Muscle of leg (tissue), 16 donors: ENCODE measurements at places on chromosomes 7 and 10.
A peak's percentile ranks its signal among the peaks of the same experiment; 100 is the strongest.

GRCh38 chr10:71939861-71940474, 24.2 kb upstream of the CHST3 start:
- no peak for DNase-seq

DNA sequence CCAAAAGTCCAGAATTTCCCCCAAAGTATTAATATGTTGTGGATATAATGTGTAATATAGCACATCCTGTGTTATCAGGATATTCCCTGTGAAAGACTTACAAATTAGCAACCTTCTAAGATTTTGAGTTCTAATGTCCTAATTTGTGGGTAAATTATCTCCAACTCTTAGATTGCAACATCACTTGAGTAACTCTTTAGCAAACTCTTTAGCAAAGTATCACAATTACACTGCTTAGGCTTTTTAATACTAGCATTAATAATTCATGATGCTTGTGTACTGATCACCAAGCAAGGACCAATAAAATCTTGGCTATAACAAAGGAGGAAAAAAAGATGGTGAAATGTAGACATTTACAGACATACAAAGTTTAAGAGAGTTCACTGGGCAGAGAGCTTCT, 27.7 kb downstream of the HIP1 start:
- DNase-seq, result no peak

DNA sequence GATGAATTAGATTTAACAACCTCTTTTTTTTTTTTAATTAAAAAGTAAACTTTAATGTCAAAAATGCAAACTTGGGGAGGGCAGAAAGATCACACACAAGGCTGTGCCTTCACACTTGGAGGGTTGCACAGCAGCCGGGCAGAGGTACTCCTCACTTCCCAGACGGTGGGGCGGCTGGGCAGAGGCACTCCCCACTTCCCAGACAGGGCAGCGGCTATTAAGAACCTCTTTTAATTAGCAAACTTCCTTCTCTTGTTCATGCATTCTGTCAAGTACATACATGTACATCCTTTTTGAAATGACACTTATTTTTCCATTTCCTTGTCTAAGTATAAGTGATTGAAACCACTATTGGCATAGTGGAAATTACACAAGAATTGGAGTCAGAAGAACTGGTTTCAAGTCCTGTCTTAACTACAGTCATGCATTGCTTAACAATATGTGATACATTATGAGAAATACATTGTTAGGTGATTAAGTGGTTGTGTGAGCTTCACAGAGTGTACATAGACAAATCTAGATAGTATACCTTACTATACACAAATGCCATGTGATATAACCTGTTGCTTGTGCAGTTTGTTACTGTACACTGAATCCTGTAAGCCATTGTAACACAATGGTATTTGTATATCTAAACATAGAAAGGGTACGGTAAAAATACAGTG, 26.5 kb downstream of the BTRC start:
- no peak for DNase-seq

DNA sequence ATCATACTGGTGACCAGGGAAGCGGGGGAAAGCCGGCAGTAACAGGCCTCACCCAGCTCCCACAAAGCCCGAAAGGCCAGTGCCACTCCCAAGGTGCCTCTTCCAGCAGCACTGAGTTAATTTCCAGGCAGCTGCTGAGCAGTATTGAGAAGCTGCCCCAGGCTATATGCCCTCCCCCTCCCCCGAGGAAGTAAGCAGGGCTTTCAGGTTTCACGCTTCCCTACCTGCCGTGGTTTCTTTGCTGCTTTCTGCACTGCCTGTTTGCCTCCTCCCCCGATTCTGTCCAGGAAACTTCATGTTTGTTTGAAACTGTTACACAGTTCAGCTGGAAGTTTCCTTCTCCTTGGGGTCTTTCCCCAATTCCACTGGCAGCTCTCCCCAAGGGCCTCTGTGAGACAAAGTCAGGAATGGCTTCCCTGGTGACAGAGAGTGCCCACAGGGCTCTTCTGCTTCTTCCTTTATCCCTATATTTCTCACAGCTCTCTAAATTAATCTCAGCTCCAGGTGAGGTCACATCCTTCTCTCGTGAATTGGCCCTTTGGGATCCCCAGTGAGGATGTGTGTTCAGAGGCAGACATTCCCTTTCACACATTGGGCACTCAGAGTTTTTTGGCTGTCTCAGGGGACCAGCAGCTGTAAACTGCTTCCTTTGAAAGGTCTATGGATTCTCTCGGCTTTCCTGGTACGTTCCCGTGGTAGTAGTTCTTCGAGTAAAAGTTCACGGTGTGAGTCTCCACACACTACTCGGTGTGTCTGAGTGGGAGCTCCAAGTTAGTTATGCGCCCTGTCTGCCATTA, 19.4 kb downstream of the C1GALT1 start:
- DNase-seq, result peak; percentile 6

DNA sequence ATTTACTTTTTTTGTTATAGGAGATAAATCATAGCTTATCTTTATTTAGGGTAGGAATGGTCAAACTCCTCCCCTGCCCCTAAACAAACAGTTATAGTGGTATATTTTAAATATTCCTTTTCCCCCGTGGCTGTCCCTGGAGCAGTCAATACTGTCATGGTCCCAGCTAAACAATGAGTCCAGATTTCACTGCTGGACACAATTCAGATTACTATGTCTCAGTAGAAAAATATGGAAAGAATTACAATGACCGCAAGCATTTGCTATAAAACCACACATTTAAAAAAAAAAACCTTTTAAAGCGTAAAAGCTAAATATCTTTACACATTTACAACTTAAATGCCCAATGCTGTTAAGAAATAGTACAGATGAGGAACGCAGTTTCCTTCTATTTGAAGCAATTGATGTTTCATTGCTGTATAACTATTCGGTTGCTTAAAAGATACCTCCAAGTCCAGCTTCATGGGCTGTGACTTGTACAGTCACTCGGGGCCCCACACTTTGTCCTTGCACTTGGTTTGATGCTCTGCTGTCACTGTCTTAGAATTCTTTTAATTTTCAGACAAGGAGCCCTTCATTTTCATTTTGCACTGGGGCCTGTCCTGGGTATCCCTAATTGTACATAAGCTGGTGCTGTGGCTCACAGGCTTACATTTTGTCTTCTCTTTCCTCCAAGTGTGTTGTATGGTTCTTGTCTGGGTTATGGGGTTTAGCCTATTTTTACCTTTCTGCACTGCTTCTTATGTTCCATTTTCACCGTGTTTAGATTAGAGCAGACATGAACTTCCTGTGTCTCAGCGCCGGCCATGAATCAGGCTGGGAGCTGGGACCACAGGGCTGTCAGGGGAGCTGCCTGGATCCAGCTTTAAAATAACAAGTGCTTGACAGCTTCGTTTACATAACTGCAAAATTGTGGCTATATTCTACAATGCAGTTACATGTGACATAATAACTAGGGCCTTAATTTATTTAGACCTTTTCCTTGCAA, 530.2 kb upstream of the FZD8 start:
- DNase-seq, result peak; percentile 87

DNA sequence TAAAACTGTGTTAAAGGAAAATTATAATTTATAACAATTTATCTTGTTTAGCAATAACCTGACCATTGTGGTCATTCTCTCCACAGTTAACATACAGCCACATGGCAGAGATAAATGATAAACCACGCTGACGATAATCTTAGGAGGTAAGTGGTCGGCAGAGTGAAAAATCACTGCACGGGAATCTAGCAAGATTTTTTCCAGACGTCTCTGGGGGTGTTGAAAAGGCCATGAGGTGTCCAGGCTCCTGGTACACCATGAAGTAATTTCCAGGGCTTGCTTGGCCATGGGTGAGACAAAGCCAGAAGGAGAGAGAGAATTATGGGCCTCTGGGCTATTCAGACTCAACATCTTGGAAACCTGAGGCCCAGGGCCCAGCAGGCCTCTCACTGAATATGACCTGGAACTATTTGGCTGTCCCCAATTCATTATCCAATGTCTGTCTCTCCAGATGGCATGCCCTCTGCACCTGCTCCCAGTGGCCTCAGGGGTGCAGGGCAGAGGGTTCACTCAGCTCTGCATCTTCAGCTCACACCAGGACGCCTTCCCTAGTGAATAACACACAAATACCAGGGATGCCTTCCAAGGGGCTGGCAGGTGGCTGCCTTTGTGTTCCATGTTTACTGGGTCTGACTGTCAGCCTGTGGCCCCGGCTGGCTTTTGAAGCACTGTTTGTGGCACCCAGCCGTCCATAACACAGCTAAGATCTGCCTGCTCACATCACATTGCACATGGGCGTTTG, 590.4 kb upstream of the PFKP start:
- no peak for DNase-seq

- peak; percentile 93 for DNase-seq
Observed at GRCh38 chr10:58590152-58590840, 77.6 kb downstream of the BICC1 start.

GRCh38 chr10:7337431-7338171, 73.2 kb downstream of the SFMBT2 start:
- DNase-seq, result peak; percentile 25

DNA sequence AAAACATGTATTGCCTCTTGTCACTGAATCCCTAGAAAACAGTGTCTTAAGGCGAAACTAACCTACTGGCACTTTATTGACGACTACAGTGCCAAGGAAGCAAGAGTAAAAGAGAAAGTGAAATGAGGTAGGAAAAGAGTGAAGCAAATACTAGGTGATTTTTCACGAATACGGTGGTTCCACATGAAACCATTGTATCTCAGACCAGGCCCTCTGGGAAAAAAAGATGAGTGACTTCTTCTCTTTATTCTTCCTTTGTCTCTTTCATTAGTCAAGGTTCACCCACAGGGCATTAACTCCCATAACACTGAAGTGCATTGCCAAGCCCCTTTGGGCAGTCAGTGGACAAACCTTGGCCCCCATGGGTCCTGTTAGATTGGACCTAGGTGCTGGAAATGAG, 16.2 kb upstream of the MACC1 start:
- DNase-seq, result no peak

DNA sequence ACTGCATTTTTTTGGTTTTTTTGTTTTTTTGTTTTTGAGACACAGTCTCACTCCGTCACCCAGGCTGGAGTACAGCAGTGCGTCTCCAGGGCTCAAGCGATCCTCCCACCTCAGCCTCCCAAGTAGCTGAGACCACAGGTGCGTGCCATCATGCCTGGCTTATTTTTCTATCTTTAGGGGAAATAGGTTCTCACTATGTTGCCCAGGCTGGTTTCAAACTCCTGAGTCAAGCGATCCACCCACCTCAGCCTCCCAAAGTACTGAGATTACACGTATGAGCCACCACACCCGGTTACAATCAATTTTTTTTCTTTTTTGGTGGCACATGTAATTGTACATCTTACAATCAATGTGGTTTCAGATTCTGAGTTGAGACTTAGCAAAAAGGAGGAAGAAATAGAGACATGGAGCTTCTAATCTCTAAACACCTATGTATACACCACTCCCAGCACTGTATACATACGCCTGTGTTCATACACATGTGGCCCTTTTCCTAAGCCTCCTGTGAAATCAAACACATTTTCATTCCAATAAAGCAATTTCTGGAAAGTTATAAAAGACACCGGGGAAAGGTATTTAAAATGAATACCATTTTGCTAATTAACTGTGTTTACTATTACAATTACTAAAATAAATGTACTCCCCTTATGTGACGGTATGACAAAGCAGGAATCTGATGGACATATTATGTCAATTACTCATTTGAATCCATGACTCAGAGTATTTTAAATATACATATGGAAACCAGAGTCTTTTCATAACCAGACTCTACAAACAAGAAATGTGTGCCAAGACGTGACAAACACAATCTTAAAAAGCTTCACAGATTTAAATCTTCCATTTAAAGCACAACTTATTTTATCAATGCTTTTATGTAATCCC, 40.9 kb downstream of the SMURF1 start:
- no peak for DNase-seq

DNA sequence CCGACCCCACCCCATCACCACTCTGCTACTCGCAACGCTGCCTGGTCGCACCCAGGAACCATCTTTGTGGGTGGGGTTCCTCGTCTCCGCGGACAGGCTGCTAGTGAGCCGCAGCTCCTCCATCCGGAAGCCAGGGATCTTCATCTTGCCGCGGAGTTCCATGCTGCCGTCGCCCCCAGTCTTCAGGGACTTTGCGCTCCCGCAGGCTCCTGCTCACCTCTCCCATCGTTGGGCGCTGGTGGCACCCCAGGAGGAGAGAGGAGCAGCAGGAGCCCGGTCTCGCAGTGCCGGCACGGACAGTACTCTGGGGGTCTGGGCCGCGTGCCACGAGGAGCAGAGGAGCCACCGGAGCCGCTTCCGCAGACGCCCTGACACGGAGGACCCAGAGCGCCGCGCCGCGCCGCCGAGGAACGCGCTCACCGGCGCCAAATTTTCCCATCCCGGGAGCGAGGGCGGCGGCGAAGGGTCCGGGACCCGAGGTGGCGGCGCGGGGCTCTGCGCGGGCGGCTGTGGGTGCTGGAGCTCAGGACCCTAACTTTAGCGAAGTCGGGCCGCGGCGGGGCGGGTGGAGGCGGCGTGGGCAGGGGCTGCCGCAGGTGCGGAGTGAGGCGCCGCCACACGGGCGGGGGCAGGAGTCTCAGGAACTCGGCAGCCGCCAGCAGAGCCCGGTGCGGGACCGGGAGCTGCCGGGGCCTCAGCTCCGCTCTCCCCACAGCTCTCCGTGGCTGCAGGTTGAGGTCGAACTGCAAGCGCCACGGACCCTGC, 750.1 kb upstream of the SORCS1 start:
- DNase-seq, result peak; percentile 1

DNA sequence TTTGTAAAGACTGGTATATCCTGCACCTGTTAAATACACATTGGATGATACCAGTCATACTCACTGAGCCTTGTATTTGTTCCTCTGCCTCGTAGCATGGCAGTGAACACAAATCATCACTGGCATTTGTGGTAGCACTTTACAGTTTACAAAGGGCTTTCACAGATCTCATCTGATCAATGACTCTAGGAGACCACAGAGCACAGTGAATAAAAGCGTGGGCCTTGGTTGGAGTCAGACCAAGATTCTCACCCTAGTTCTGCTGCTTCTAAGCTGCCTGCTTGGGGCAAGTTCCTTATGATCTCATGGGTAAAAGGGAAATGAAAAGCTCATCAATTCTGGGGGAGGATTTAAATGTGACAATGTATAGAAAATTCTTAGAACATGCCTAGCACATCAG, 129.9 kb upstream of the AGK start:
- DNase-seq, result no peak

DNA sequence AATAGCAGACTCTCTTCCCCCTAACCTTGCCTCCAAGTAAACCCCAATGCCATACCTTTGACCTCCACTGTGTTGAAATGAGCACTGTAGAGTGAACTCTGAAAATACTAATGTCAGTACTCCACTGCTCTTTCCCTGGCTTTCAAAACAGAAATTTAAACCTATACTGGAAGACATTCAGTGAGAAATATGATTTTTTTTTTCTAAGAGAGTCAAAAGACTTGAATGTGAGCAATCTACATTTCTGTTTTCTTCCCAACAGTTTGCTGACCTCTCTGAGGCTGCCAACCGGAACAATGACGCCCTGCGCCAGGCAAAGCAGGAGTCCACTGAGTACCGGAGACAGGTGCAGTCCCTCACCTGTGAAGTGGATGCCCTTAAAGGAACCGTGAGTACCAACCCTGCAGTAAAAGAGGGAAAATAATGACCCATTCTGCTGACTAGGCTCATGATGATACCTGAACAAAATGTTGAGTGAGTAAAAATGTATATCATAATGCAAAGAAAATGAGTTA, 6.4 kb downstream of the VIM start:
- DNase-seq, result no peak

- peak; percentile 60 for DNase-seq
Observed at GRCh38 chr7:140316165-140316661, 82.1 kb downstream of the SLC37A3 start.
